Epithelial cell of esophagus (primary cell): ENCODE measurements at places on chromosomes 1 and 21.
A peak's percentile ranks its signal among the peaks of the same experiment; 100 is the strongest.

DNA sequence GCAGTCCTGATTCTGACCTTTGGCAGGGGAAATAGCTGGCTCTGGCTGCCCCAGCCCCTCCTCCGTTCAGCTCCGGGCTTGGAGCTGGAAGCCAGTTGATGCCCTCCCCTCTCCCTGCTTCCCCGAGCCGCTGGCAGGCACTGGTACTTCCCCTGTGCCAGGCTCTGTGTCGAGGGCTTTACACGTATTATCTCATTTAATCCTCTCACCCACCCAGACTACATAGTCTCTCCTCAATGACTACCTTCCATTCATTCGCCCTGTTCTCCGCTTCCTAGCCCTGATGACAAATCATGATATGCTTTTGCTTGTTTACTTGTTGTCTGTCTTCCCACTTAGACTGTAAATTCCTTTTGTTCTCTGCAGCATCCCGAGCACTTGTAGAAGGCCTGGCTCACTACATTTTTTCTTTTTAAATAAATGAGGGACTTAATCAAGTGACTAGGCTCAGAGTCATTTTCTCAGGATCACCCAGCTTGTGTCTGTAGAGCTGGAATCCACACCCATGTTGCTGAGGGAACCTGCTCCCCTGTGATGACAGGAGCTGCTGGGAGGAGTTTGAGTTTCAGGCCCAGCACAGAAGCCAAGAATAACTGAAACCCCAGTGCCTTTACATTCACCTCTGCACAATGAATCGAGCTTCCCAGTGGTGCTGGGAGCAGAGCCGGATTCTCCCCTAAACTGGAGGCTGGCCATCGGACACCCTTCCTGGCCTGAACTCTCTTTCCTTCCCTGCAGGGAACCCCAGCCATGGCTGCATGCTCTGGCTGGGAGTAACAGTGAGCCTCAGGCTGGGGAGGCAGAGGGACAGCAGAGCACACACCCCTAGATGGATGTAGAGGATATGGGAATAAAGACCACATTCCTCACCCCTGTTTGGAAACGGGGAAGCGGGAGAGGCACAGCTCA lies 58.3 kb downstream of the UBIAD1 start:
- DNase-seq, result peak; percentile 74

GRCh38 chr21:29342363-29342957 lies 43.7 kb downstream of the BACH1 start:
- DNase-seq, result peak; percentile 93

- DNase-seq, result peak; percentile 45
Observed at GRCh38 chr1:210366767-210367166, 38.1 kb downstream of the HHAT start.

DNA sequence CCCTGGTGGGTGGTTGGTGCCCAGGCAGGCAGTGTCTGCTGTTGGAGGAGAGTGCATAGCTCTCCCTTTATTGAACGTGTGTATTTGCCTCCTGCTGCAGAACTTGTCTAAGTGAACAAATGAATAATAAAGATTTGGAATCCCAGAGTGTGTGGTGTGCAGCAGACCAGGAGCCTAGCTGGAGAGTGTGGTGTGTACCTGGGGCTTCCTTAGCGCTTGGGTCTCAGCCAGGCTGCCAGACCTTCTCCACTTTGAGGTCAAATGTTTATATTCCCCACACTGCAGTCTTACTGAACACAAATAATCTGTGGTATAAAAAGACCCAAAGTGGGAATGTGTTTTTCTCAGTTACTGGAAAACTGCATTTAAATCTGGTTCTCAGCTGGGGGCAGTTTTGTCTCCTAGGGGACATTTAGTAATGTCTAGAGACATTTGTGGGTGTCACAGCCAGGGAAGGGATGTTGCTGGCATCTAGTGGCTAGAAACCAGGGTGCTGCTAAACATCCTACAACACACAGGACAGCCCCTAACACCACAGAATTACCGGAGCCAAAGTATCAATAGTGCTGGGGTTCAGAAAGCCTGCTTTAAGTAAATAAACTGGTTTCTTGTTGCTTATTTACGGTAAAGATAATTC lies 23.6 kb downstream of the SLC37A1 start:
- DNase-seq, result peak; percentile 27

GRCh38 chr21:42193131-42193671 lies 25.7 kb upstream of the ABCG1 start:
- peak; percentile 36 for DNase-seq

GRCh38 chr1:17991996-17992395 lies 115.6 kb upstream of the IGSF21 start:
- DNase-seq, result no peak

- DNase-seq, result no peak
Observed at GRCh38 chr1:164177118-164177517, 381.9 kb upstream of the PBX1 start.

- DNase-seq, result no peak
Observed at GRCh38 chr1:80072563-80072962, 1066.0 kb upstream of the ADGRL4 start.

DNA sequence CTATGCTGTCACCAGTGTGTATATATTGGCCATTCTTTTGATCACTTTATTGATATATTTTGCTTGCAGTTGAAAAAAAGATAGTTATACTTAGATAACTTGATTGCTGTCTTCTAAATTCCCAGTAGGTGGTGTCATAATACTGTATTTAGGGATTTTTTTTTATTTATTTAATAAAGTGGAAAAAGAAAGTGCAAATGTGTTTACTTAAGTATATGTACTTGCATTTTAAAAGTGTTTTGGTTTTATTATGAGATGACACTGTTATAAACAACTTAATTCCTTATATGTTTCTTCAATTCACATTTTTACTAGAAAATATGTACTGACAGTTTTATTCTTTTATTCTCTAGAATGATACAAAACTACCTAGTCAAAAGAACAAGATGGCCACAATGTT lies 164.8 kb downstream of the USP25 start:
- no peak for DNase-seq

GRCh38 chr1:244022311-244022710 lies 28.8 kb upstream of the ZBTB18 start:
- DNase-seq, result peak; percentile 46

GRCh38 chr21:26909972-26910371 lies 56.9 kb downstream of the ADAMTS5 start:
- DNase-seq, result peak; percentile 12

DNA sequence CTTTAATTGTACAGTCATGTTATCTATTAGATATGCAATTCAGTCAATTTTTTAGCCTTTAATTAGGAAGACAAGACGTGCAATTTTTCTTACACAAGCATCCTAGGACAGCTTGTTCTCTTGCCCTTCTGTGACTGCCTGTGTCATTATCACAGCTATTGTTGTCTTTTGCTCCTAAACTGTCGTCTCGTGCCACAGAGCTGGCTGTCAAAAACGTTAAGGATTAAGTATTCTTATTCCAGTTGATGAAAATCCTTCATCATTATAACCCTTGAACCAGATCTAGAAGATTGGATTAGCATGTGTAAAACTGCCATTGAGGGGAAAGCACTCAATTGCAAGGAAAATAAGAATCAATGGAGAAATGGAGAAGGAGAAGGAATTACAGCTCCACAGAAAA lies 43.8 kb upstream of the AIM2 start:
- DNase-seq, result no peak
